ENCODE measurements at places on chromosomes 3 and 15. TPM values are rescaled to one million over a fixed set of nuclear protein-coding genes. Genes with fewer than 3 reads are reported as not detected.

- no peaks in the 10 kb centered on the region for H3K36me3 ChIP-seq
- no peaks in the 10 kb centered on the region for H3K4me1 ChIP-seq
- no peak overlapping the region for H3K27ac ChIP-seq
- peaks cover 42% of the 10 kb centered on the region for H3K27me3 ChIP-seq
Observed at GRCh38 chr3:132038198-132038825, 3.5 kb upstream of the CPNE4 start.

Gene MED12L
- 0.48 TPM for total RNA-seq

Gene XCR1
- total RNA-seq, result under 0.01 TPM

GRCh38 chr15:87362531-87362930, 894.0 kb downstream of the NTRK3 start:
- no peak overlapping the region for H3K27ac ChIP-seq
- H3K4me1 ChIP-seq, result no peaks in the 10 kb centered on the region
- no peaks in the 10 kb centered on the region for H3K27me3 ChIP-seq
- DNase-seq, result no peak
- H3K4me3 ChIP-seq, result no peak overlapping the region

Gene CHRM5
- total RNA-seq, result not detected

- H3K4me1 ChIP-seq, result no peaks in the 10 kb centered on the region
- no peak for DNase-seq
Observed at GRCh38 chr3:149833241-149833640, 20.2 kb downstream of the RNF13 start.

Gene C3orf85
- total RNA-seq, result not detected

Gene CCRL2
- 9.2 TPM for total RNA-seq

DNA sequence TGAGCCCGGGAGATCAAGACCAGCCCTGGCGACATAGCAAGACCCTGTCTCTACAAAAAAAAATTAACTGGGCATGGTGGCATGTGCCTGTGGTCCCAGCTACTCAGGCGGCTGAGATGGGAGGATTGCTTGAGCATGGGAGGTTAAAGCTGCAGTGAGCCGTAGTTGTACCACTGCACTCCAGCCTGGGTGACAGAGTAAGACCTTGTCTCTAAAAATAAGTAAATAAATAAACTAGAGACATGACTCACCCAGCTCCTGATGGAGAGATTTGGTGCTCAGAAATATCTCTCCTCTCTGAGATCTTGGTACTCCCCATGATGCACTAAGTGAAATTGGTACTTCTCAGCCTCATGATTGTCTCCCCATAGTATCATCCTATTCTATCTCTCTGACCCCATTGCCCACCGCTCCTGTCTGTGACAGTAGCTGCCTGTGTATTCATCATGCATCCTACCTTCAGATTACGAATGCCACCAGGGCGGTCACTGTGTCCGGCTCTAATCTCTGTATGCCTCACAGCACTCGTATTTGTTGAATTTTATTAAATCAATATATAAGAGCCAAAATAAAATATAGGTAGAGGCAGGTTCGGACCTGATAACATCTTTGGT, 50.9 kb downstream of the ABHD2 start:
- no peak for DNase-seq
- H3K36me3 ChIP-seq, result no peaks in the 10 kb centered on the region
- no peak overlapping the region for H3K4me3 ChIP-seq
- H3K27me3 ChIP-seq, result no peaks in the 10 kb centered on the region
- no peak overlapping the region for H3K27ac ChIP-seq

- no peaks in the 10 kb centered on the region for H3K36me3 ChIP-seq
- no peak overlapping the region for H3K27ac ChIP-seq
- no peaks in the 10 kb centered on the region for H3K4me1 ChIP-seq
Observed at GRCh38 chr3:138327831-138328230, 1.8 kb downstream of the NME9 start.

DNA sequence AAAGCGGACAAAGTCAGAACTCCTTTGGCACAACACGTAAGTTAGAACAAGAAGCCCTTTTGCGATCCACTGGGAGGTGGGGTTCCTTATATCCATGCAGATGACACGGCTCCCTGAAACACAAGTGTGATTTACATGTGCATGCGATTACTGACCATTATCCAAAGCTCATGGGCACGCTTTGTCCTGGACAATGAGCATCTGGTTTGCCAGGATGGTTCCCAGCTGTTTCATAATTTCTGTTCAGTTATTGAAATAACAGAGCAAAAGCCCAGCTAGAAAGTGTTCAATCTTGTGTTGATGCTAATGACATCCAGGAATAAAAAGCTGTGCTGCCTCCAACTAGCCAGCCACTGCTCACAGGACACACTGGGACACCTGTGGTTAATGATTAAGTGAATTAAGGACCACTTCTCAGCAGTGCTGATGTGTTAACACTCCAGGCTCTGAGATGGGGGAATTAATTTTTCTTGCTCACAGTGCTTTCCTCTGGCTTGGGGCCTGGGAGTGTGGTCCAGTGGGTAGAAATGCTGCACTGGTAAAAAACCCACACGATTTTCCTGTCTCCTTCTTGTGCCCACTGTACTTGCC, 123.1 kb upstream of the SLC2A2 start:
- H3K4me1 ChIP-seq, result no peaks in the 10 kb centered on the region
- no peak overlapping the region for H3K4me3 ChIP-seq
- no peaks in the 10 kb centered on the region for H3K27me3 ChIP-seq
- no peak overlapping the region for H3K27ac ChIP-seq
- no peaks in the 10 kb centered on the region for H3K36me3 ChIP-seq
- DNase-seq, result no peak

DNA sequence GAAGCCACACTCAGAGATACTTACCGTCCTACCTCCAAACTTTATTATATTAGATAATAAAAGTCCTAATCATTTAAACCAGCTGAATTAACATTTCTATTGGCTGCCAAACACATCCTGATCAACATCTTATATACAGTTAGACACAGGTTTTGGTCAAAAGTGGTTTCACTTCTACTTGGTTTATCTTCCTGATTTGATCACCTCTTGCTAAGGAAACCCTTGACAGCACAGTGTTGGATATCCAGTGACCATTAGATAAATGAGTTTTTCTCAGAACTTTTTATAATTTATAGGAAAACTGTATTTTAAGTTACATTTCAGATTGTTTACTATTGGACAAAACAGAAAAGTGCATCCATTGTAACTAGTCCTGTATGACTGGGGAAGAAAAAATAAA, 198.4 kb upstream of the NR2F2 start:
- no peaks in the 10 kb centered on the region for H3K4me1 ChIP-seq
- H3K4me3 ChIP-seq, result no peak overlapping the region

Gene TRH
- not detected for total RNA-seq

- no peaks in the 10 kb centered on the region for H3K36me3 ChIP-seq
- no peaks in the 10 kb centered on the region for H3K4me1 ChIP-seq
- no peaks in the 10 kb centered on the region for H3K27me3 ChIP-seq
Observed at GRCh38 chr3:171458071-171458863, 1.9 kb downstream of the TNIK start.

Gene KCTD6
- total RNA-seq, result 30.7 TPM

DNA sequence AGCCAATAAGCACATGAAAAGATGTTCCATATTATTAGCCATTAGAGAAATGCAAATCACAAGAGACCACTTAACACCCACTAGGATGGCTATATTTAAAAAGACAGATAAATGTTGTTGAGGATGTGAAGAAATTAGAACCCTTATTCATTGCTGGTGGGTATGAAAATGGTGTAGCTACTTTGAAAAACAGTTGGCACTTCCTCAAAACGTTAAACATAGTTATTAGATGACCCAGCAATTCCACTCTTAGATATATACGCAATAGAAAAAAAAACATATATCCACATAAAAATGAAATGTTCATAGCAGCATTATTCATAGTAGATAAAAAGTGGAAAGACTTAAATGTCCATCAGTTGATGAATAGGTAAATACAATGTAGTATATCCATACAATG, 47.1 kb upstream of the TERB2 start:
- no peaks in the 10 kb centered on the region for H3K27me3 ChIP-seq
- no peaks in the 10 kb centered on the region for H3K4me1 ChIP-seq
- no peak for DNase-seq
- H3K36me3 ChIP-seq, result no peaks in the 10 kb centered on the region
- no peak overlapping the region for H3K27ac ChIP-seq
- no peak overlapping the region for H3K4me3 ChIP-seq

- H3K27ac ChIP-seq, result no peak overlapping the region
- H3K4me1 ChIP-seq, result no peaks in the 10 kb centered on the region
- DNase-seq, result no peak
- no peaks in the 10 kb centered on the region for H3K36me3 ChIP-seq
Observed at GRCh38 chr3:151724576-151725562, 8.9 kb upstream of the AADACL2 start.

Gene SYNPR
- total RNA-seq, result not detected

GRCh38 chr15:84789762-84790161, 27.4 kb upstream of the ALPK3 start:
- H3K36me3 ChIP-seq, result no peaks in the 10 kb centered on the region
- H3K27me3 ChIP-seq, result no peaks in the 10 kb centered on the region
- no peak overlapping the region for H3K27ac ChIP-seq
- no peak overlapping the region for H3K4me3 ChIP-seq
- DNase-seq, result no peak
- H3K4me1 ChIP-seq, result no peaks in the 10 kb centered on the region

- H3K4me3 ChIP-seq, result peak overlapping the region; percentile 80
- no peak for DNase-seq
- no peaks in the 10 kb centered on the region for H3K27me3 ChIP-seq
- no peaks in the 10 kb centered on the region for H3K36me3 ChIP-seq
- H3K4me1 ChIP-seq, result no peaks in the 10 kb centered on the region
Observed at GRCh38 chr15:89575656-89576416, 567 bp downstream of the TICRR start.

Gene DCLK3
- total RNA-seq, result not detected

DNA sequence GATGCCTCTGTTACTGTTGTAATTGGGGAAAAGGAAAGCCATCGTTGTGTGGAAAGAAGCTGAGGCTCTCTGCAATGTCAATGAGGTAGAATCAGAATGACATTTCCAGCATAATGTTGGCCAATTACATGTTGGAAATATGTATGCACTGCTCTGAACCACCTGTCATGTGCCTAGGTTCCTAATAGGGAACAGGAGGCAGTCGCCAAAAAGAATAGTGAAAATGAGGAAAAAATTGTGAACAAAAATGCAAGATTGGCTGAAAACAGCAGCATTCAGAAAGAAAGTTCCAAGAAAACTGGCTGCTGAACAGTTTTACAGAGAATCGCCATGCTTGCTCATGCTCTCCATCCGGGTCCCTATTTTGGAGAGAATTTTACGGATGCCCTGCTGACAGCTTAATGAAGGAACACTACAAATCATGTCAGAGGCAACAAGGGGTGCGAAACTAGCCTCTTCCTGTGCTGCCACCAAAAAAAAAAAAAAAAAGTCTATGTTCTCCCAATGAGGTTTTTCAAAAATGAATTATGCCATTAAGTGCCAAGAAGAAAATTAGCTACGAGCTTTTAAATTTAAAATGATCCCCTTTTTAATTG, 305.9 kb upstream of the ARRDC4 start:
- no peak for DNase-seq
- no peak overlapping the region for H3K27ac ChIP-seq
- H3K4me1 ChIP-seq, result no peaks in the 10 kb centered on the region

DNA sequence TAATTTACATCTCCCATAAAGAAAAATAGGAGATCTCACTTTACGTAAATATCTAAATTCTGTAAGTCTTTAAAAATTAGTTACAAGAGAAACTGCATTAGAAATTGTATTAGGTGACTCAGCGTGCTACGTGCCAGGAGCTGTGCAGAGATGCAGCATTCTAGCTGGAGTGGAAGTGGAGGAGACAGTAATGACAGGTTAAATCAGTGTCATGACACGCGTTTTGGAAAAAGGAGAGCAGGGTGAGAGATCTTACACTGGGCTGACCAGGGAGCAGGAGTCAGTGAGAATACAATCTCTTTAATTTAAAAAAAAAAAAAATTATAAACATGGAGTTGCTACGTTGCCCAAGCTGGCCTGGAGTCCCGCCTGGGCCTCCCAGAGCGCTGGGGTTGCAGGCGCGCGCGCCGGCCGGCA, 635 bp downstream of the TUBGCP5 start:
- peak overlapping the region; percentile 41 for H3K27ac ChIP-seq
- peak overlapping the region; percentile 99 for H3K4me3 ChIP-seq
- no peaks in the 10 kb centered on the region for H3K36me3 ChIP-seq

DNA sequence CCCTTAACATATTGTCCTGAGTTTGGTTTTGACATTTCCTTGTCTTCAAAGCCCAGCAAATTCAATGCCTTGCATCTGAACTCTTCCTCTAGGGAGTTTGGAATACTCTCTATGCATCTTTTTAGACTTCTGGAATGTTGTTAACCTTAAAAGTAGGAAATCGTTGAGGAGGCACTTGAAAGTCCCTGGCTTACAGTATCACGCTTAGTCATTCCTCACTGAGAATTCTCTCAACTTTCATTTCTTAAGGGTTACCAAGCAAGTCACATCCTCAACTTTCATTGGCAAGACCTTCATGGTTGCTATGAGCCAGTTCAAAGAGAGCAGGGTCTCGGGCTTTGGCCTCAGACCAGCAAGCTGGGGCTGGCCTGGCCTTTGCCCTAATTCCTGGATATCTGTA, 89.9 kb downstream of the ASB7 start:
- no peak overlapping the region for H3K4me3 ChIP-seq
- no peaks in the 10 kb centered on the region for H3K4me1 ChIP-seq
- DNase-seq, result no peak
- no peaks in the 10 kb centered on the region for H3K36me3 ChIP-seq

DNA sequence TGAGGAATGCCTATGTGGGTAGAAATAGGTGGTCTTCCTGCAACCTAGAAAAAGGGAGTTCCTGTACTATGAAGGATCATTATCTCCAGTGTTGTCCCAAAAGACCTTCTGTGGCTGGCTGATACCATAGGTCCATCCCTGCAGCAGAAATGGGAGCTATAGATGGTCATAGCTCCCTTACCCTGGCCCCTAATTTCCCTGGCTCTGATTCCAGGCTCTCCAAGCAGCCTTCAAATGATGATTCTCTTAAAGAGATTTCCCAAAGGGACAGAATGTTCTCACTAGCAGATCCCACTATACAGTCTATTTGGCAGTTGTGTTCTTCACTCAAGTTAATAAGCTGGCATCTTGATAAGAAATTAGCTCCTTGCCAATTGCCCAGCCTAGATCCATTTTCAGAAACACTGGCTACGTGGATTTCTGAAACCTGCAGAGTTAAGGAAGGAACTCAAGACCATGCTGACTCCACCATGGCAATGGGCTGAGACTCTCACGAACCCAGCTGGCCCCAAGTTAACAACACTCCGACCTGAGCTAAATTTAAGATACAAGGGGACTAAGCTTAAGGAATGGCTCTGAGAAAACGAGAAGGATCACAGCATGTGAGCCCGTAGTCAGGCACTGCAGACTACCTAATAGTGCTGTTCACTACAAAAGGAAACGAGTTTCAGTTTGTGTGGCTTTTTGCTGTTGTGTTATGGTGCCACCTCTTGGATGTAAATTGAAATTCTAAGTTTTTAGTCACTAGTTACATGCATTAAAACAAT, 11.4 kb downstream of the C15orf40 start:
- no peak overlapping the region for H3K27ac ChIP-seq
- H3K4me1 ChIP-seq, result no peaks in the 10 kb centered on the region
- DNase-seq, result no peak
- H3K36me3 ChIP-seq, result no peaks in the 10 kb centered on the region
